ENCODE measurements at places on chromosomes 11 and 22.

DNA sequence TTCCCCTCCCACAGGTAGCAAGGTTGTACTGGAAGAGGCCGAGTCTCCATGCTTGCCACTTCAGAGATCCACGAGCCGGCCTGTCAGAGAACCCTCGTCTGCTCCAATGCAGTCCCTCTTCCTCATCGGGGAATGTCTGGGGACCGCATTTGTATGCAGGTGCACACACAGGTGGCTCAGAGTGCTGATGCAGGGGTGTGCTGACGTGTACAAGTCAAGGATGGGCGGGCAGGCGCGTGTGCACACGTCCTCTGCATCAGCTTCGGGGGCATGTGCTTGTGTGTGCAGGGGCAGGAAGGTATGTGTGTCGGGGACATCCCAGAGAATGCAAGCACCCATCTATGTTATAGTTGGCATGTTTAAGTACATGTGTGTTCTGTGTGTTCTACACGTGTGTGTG lies 49.4 kb downstream of the ELFN2 start:
- DNase-seq, result no peak

- DNase-seq, result no peak
These were observed 11.7 kb upstream of the MOB2 start for GRCh38 chr11:1498262-1498661.

- peak; percentile 85 for DNase-seq
These were observed 12.0 kb downstream of the SART1 start for GRCh38 chr11:65973439-65974110.

GRCh38 chr11:65087827-65088226 lies 3.8 kb downstream of the ZFPL1 start:
- no peak for DNase-seq

DNA sequence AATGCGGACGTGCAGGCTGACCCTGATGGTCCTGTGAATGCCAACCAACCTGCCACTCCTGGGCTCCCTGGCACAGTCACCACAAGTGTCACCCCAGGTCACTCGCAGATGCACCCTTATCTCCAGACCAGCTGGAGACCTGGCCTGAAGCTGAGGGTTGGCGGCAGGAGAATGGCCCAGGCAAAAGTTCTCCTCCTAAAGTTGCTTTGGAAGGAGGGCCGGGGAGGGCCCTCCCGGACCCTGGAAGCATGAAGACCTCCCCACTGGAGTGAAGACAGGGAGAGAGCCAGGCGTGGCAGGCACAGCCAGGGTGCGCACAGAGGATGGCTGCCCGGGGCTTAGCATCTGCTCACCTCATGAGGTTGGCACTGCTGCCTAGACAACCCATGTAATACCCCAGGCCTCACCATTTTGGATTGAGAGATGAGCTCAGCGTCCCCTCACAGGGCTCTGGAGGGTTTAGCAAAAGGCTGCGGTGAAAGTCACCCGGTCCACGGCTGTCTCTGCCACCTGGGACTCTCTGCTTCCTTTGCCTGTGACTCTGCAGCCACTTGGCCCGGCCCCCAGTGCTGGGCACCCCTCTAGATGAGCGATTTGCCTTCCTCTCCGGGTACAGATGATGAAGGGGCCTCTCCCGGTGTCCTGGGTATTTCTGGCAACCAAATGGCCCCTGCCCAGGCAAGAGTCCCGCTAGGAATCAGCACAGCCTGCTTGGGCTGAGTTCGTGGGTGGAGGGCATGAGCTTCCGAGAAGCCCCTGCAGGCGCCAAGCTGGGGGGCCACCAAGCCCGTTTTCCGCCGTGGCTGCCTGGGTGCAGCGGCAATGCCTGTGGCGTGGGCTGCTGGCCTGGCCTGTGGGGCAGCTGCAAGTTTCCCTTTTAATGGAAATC lies 48.3 kb upstream of the SEPTIN5 start:
- no peak for DNase-seq

- DNase-seq, result no peak
These were observed 1.3 kb downstream of the SELENOM start for GRCh38 chr22:31106001-31106571.

- no peak for DNase-seq
These were observed 950 bp downstream of the FERMT3 start for GRCh38 chr11:64207256-64208085.

- no peak for DNase-seq
These were observed 1376.1 kb upstream of the TENM4 start for GRCh38 chr11:80816966-80817365.

DNA sequence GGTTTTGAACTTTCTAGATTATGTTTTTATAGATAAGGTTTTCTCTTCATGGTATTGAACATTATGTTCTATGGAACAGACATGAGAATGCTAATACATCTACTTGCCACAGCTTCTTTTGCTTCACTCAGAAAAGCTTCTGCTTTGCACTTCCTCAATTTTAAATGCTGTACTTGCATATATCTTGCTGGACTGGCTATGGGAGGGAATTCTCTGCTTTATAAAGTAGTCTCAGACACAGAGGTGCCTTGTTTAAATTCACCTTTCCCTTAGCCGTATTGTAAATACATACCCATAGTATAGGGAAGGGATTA lies 173.9 kb downstream of the DDX10 start:
- no peak for DNase-seq

GRCh38 chr11:210122-210802 lies 2.8 kb downstream of the RIC8A start:
- DNase-seq, result no peak

GRCh38 chr22:25950111-25950510 lies 208.1 kb downstream of the MYO18B start:
- no peak for DNase-seq

GRCh38 chr11:17780668-17781067 lies 46.1 kb downstream of the KCNC1 start:
- no peak for DNase-seq

DNA sequence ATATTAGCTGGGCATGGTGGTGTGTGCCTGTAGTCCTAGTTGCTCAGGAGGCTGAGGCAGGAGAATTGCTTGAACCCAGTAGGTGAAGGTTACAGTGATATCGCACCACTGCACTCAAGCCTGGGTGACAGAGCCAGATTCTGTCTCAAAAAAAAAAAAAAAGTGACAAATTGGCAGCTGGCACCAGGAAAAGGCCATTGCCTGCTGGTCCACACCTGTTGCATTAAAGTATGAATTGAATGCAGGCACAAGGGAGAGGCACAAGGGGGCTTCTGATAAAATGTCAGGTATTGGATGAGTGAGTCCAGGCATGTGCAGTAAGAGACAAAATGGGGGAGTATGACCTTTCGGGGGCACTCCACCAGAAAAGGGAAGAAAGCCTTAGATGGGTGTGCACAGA lies 28.2 kb downstream of the ZNF70 start:
- no peak for DNase-seq

DNA sequence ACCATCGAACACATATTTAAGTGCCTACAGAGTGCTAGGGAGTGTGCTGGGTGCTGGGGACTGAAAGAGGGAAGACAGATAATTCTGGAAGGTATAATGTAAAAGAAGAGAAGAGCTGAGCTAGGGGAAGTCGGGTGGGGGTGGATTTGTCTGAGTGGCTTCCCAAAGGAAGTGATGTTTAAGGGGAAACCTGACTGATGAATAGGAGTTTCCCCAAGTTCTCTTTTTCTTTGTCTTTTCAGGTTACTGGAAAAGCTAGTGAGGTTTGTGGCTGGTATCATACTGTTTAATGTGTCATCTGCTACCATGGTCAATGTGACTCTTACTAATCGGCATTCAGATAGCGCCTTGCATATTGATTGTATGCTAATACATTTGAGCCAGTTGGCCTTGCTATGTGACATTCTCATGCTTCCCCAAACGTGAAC lies 151.6 kb upstream of the MTMR2 start:
- no peak for DNase-seq

GRCh38 chr22:28172892-28173670 lies 254.0 kb upstream of the PITPNB start:
- DNase-seq, result peak; percentile 89

DNA sequence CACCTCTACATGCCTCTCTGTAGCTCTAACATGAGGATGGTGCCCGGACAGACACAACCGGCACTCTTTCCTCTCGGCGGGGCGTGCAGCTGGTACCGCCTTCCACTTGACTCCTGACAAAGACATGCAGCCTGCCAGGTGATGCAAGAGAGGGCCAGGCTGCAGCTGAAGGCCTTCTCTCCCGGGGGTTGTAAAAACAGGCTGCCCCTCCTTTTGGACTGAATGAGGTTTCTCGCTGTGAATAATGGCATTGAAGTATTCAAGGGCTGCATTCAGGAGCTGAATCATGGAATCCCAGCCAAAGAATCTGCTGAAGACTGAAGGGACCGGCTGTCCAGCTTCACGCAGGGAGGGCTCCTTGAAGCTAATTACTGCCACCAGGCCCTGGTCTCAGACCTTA lies 110.9 kb downstream of the GALNT18 start:
- DNase-seq, result no peak

DNA sequence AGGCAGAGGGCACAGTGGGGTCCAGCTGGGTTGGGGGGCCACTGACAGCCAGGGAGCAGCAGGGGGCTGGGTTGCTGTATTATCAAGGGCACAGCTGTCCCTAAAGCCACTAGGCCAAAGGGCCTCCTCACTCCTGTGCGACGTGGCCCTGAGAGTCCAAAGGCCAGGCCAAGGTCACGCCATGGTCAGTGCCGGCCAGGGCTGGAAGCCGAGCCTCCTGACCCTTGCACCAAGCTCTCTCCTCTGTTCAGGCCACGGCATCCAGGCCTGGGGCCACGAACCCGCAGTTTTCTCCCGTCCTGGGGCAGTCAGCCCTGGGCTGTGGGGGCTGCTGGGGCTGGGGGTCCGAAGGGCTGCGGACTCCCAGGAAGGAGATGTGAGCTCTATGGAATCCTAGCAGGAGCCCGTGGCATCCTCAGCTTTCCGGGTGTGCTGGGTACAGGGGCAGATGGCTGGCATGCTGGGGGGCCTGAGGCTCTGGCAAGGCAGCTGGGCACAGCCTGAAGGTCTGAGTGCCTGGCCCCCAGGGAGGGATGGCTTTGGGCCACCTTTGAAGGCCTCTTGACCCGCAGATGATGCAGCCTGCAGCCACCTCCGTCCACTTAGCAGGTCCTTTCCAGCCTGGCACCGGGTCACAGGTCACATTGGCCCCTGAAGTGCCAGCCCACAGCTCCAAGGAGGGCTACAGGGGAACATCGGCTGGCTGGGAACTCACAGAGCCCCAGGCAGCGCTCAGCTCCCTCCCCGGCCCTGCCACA lies 17.3 kb upstream of the PPARA start:
- no peak for DNase-seq

- DNase-seq, result no peak
These were observed 37.2 kb upstream of the GRAMD1B start for GRCh38 chr11:123392844-123393243.

DNA sequence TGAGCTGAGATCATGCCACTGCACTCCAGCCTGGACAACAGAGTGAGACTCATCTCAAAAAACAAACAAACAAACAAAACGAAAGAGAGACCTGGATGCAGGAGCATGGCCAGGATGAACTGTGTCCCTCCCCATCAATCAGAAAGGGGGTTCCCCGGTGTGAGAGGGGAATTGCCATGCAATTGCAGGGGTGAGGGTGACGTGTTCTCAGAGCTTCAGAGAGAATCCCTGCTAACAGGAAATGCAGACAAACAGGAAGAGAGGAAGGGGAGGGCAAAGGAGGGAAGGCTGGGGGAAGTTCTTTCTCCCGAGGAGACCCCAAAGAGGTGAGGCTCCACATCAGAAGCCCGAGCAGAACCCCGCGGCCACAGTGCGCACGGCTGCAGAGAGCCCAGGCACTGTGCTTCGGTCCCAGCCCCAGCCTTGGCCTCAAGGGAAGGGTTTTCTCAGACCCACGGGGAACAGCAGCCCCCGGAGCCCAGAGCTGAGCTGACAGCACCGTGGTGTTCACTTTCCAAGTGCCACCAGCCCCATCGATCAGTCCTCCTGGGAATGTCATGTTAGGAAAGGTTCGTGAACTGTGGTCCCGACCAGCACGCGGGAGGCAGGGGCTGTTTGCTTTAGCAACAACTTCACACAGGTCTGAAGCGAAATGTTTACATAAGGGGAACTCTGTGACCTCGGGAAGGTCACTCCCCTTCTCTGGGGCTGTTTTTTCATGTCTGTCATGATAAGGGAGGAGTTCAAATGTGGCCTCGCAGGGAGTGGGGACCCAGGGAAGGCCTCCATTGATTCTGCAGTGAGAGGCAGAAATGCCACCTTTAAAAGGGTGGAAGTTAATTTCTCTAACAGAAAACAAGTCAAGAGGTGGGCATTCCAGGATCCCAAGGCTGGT lies 108.0 kb upstream of the ANO1 start:
- DNase-seq, result no peak

DNA sequence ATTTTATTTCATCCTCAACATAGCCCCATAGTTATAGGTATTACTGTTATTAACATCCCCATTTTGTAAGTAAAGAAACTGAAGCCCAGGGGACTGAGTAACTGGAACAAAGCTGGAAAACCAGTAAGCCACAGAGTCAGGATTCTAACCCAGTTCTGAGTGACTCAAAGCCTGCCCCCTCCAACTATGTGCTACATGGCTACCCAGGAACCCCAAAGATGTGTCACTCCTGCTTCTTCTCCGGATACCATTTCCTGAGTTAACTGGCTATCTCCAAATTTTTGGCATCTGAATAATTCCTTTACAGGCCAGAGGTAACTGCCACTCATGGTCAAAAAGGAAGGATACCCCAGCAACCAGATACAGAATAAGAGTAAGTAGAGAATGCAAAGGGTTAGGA lies 43.6 kb downstream of the TENM4 start:
- DNase-seq, result no peak

DNA sequence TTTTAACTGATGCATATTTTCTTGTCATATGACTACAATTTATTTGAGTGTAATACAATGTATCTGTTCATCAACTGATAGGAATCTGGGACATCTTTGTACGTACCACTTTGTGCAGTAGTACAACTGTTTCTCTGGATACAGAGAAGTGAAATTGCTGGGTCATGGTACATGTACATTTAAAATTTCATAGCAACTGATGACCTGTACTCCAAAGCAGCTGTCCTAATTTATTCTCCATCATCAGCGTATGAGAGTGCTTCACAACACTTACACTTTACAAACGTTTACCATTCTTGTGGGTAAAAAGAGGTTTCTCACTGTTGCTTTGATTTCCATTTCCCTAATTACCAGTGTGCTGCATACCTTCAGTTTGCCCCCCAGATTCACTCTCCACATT lies 552.8 kb upstream of the CADM1 start:
- DNase-seq, result no peak

Data from epithelial cell of prostate (primary cell).